Activated CD8-positive, alpha-beta T cell treated with anti-CD3 and anti-CD28 coated beads, Interleukin-2, amount 10 ng/mL, durations not matched to agents 7 days and 5 days (primary cell): ENCODE measurements at places on chromosomes 13 and 19. TPM values are rescaled to one million over a fixed set of nuclear protein-coding genes. Genes with fewer than 3 reads are reported as not detected.

FCGBP gene
- total RNA-seq, result 5.8 TPM

CBY2 gene
- not detected for total RNA-seq

GRCh38 chr19:12794196-12794941 lies 3.1 kb downstream of the JUNB start:
- DNase-seq, result no peak

ZNF549 gene
- 7.5 TPM for total RNA-seq

DNA sequence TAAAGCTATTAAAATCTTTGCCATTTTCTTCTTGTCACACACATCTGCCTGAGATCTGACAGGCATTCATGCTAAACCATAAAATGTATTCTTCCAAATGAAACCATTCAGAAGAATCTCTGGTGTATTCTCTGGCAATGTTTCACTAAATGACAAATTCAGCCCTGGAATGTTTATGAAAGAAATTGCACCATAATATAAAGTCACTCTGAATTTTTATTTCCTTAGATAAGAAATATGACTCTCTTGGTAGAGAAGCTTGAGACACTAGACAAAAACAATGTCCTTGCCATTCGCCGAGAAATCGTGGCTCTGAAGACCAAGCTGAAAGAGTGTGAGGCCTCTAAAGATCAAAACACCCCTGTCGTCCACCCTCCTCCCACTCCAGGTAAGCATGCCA lies 14.3 kb downstream of the OLFM4 start:
- no peak for DNase-seq

GRCh38 chr13:54687173-54687572 lies 1658.6 kb downstream of the OLFM4 start:
- no peak for DNase-seq

FLT3 gene
- total RNA-seq, result not detected

ALKBH7 gene
- total RNA-seq, result 48.8 TPM

DNA sequence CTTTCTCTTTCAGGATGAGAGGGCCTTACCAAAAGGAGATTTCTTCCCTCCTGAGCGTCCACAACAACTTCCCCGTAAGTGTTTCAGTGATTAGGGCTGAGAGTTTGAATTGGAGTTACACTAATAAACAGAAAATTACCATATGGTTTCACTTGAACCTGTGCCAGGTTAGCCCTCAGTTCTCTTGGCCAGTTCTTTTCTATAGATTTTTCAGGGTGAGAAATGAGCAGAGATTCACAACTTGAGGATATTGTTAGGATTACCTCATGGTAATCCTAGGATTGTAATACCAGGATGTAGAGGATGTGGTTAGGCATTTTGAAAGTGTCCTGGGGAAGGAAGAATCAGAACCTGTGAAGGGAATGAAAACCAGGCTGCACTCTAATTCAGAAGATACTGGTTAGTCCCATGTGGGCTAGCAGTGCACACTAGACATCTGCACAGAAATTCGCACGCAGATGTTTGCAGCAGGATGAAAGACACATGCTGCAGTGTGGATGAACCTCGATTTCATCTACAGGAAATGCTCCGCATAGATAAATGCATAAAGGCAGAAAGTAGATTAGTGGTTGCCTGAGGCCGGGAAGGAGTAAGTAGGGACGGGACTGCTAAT lies 24.1 kb downstream of the HNRNPM start:
- DNase-seq, result no peak

GRCh38 chr19:5452594-5453565 lies 2.3 kb upstream of the ZNRF4 start:
- peak; percentile 22 for DNase-seq

DNA sequence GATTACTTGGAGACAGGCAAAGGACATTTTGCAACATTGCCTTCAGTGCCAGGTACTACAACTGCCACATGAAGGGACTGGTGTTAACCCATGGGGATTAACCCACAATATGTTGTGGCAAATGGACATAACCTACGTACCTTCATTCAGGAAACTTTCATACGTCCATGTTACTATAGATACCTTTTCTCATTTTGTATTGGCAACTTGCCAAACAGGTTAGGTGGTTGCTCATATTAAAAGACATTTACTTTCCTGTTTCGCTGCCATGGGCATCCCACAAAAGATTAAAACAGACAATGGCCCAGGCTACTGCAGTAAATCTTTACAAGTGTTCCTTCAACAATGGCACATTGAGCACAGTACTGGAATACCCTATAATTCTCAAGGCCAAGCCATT lies 925.3 kb downstream of the SLITRK6 start:
- DNase-seq, result no peak

- no peak for DNase-seq
Observed at GRCh38 chr13:24682353-24682752, 2.1 kb downstream of the ATP12A start.

ICAM4 gene
- 0.99 TPM for total RNA-seq

DNA sequence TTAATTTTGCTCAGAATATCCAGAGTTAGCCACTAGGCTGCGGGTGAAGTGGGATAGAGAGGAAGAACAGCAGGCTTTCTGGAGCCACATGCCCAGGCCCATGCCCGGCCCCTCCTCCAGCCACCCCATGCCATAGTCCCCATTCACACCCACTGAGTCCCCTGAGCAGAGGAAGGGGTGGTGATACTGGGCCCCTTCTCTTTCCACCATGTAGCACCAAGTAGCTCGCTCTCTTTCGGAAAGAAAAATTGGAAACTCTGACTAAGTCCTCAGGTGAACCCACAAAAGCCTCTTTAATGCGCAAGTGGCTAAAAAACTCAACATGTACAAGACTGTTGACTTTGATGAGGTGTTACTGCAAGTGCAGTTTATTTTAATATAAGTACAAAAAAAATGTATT lies 76.7 kb upstream of the GPR183 start:
- peak; percentile 44 for DNase-seq

- peak; percentile 50 for DNase-seq
Observed at GRCh38 chr19:51417107-51417809, at the start of gene SIGLEC10. Gene SIGLEC10 (minus strand): TSS chr19:51417642. CDS start chr19:51417581, 61 bp downstream.

GRCh38 chr13:42047561-42048341 lies 697 bp upstream of the DGKH start:
- peak; percentile 36 for DNase-seq

DNA sequence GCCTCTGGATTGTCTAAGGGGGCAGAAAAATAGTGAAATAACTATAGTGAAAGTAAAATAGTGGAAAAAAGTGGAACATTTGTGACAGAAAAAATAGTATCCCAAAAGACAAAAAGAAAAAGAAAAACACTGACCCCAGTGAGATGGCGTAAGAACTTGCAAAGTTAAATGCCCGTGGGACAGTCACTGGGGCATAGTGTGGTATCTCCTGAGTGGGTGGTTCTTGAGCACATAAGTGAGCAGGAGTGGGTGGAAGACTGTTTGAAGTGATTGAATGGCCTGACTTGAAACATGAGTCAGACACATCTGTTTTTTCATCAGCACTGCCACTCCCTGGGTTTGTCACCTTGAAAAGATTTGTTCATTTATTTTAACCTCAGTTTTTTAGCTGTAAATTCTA lies 2.5 kb downstream of the ZNF430 start:
- no peak for DNase-seq

GRCh38 chr13:36135876-36136275 lies 4.7 kb upstream of the DCLK1 start:
- DNase-seq, result no peak

- no peak for DNase-seq
Observed at GRCh38 chr19:575527-576506, 3.4 kb downstream of the BSG start.

DNA sequence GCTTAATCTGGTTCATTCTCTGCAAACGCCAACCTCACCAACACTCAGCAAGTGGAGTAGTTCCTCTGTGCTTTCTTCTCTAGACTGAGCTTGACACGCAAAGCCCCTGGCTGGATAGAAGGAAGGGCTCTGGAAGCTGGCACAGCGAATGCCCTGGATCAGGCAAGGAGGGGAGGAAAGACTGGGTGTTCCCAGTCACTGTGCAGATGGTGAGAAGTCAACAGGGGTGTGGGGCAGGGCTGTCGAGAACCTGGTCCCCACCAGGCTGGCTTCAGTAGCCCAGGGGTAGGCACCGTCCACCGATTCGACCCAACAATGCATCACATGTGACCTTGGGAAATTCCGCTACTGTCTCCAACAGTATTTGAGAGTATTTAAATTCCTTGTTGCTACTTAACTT lies 65.5 kb downstream of the TSHZ3 start:
- no peak for DNase-seq

- no peak for DNase-seq
Observed at GRCh38 chr13:101065329-101065728, 351.0 kb downstream of the NALCN start.

DNA sequence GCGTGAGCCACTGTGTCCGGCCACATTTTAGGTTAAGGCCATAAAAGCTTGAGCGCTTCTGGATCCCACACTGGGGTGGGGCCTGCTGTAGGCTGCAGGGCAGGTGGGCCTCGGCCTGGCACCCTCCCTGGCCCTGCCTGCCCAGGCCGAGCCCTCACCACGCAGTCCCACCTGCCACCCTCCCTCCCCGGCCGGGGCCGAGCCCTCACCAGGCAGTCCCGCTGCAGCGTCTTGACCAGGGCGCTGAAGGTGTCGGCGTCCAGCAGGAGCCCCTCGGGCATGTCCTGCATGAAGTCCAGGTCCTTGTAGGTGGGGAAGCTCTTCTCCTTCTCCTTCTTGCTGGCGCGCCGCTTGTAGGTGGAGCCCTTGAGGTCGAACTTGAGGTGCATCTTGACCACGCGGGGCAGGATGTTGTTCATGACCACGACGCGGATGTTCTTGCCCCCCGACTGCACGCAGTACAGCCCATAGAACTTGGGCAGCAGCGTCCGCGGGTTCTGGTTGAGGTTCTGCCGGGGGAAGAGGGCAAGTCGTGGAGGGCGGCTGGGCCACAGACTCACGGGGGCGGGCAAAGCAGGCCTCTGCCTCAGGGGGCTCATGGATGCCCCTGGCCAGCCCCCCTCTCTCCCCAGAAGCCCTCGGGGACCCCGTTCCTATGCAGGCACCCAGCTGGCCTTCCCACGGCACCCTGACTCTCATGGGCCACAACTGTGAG lies 26.6 kb upstream of the CACTIN start:
- DNase-seq, result no peak

DNA sequence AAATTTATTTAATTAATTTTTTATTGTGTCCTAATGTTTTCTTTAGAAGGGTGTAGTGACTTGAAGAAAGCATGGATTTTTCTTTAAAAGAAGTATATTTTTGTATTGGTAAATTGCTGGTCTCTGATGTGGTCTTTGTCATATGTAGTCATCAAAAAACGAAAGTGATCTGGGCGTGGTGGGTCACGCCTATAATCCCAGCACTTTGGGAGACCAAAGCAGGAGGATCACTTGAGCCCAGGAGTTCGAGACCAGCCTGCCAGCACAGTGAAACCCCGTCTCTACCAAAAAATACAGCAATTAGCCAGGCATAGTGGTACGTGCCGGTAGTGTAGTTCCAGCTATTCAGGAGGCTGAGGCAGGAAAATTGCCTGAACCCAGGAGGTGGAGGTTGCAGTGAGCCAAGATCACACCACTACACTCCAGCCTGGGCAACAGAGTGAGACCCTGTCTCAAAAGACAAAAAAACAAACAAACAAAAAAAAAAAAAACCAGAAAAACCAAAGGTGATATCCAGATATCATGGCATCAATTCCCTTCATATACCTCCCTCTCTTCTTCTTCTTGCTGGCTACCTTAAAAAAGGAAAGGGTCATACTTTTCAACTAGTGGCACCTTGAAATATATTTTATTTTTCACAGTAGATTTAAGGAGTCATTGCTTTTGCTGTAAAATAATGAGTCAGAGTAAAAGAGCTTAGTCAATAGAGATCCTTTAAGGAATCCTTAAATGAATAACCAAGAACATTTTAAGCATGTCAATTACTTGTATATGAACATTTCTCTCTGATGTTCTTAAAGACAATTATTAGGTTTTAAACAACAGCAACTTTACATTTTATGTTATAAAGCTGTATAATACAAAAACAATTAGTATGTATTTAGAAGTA lies 19.9 kb downstream of the KCTD4 start:
- DNase-seq, result no peak

- DNase-seq, result no peak
Observed at GRCh38 chr19:34655651-34656050, 21.3 kb downstream of the SCGB2B2 start.
